Activated CD4-positive, CD25-positive, alpha-beta regulatory T cell treated with anti-CD3 and anti-CD28 coated beads, Interleukin-2, amount 50 U/mL, for 24 hours (primary cell): ENCODE measurements at places on chromosomes 13 and 19.

- ATAC-seq, result no peak
Measured at GRCh38 chr13:33112766-33113165, 96.5 kb downstream of the KL start.

GRCh38 chr13:20192158-20192835 is 441 bp downstream of the GJB2 start:
- ATAC-seq, result no peak

- ATAC-seq, result no peak
Measured at GRCh38 chr19:15860522-15860921, 37.4 kb downstream of the CYP4F2 start.

GRCh38 chr19:30086220-30086619 is 144.2 kb downstream of the URI1 start:
- no peak for ATAC-seq

DNA sequence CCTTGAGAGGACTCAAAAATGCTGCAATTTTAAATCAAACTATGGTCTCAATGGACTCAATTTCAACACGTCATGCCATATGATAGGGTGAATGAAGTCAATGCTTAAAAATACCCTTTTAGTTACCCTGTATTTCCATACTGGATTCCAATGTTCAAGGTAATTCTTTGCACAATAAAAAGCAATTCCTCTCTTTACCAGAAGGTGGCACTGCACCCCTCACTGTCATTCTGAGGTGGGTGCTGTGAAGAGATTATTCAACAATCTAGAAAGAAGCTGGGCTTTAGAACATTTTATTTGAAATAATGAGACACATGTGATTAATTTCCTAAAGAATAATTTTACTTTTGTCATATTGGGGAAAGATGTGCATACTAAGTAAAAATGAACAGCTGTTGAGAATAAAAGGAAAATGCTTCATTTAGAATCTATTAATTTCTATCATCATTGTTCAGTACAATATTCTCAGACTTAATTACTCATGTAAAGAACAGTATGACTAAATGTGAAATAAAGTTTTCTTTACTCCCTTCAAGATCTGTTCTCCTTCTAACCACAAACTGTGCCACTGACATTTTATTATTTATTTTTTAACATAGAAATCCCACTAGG is 789.1 kb downstream of the GPC5 start:
- peak; percentile 21 for ATAC-seq

GRCh38 chr13:91836553-91836952 is 438.1 kb downstream of the GPC5 start:
- ATAC-seq, result no peak

DNA sequence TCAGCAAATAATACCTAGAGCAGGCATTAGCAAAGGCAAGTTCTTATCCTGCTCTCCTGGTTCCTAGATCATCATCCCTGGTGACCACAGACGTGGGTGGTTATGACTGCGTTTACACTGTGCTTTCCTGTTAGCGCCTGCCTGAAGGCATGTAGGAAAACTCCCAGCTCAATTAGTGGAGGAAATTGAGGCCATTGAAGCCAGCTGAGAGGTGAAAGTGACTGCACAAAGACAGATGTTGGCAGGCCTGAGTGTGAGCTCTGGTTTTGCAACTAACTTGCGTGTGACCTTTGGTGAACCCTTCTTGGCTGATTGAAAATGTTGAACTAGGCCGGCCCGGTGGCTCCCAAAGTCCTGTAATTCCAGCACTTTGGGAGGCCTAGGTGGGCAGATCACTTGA is 17.5 kb upstream of the NWD1 start:
- ATAC-seq, result no peak

GRCh38 chr19:10005632-10006334 is 4.5 kb downstream of the COL5A3 start:
- no peak for ATAC-seq

- ATAC-seq, result peak; percentile 27
Measured at GRCh38 chr13:108495646-108496361, 133.6 kb upstream of the MYO16 start.

DNA sequence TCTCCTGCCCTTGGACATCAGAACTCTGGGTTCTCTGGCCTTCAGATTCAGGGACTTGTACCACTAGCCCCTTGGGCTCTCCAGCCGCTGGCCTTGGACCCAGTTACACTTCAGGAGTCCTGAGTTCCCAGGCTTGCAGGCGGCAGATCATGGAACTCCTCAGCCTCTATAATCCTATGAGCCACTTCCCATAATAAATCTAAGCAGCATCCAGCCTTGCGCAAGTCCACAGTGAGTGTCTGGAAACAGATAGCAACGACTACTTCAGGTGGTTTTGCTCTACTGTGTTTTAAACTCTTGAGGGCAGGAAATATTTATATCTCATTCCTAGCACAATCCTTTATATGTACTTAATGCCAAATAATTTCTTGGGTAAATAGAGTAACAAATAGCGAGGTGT is 92.3 kb downstream of the COL4A1 start:
- ATAC-seq, result no peak

GRCh38 chr19:5339198-5339949 is 1.2 kb downstream of the PTPRS start:
- no peak for ATAC-seq

DNA sequence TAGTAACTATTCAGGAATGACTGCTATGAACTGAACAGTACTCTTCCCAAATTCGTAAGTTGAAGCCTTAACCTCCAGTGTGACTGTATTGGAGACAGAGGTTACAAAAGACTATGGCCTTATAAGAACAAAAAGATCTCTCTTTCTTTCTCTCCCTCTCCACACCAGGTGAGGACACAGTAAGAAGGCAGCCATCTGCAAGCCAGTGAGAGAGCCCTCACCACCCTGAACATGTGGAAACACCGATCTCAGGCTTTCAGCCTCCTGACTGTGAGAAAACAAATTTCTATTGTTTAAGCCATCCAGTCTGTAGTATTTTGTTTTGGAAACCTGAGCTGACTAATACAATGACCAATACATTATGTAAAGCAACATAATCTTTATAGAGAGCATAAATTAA is 888.9 kb downstream of the SLITRK1 start:
- ATAC-seq, result no peak
